ENCODE measurements at places on chromosomes 5 and 9.

- no peak for DNase-seq
Measured at GRCh38 chr5:162886717-162887116, 550.7 kb upstream of the CCNG1 start.

DNA sequence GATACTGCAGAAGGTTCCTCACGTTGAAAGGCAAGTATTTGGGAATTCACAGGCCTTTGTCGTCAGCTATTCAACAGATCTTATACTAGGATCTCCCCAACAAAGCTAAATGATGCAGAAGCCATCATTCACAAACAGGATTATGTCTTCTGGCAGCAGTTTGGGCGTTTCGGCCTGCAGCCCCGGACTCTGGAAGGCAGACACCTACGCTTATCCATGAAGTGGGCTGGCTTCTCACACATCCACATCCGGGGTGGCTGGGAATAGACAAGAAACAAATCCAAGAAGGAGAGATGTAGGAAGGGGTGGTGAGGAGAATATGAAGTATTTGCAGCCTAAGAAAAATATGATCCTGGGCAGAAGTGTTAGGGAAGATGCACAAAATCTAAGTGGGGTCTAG lies 471.9 kb downstream of the AGTPBP1 start:
- DNase-seq, result no peak

DNA sequence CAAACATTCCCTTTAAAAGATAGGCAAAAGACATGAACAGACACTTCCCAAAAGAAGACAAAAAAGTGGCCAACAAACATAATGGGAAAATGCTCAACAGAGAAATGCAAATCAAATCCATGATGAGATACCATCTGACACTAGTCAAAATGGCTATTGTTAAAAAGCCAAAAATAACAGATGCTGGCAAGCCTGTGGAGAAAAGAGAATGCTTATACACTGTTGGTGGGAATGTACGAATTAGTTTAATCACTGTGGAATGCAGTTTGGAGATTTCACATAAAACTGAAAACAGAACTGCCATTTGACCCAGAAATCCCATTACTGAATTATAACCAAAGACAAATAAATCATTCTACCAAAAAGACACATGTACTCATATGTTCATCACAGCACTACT lies 58.3 kb upstream of the WDR41 start:
- no peak for DNase-seq

- DNase-seq, result no peak
Measured at GRCh38 chr9:133436681-133437080, 14.5 kb downstream of the ADAMTS13 start.

DNA sequence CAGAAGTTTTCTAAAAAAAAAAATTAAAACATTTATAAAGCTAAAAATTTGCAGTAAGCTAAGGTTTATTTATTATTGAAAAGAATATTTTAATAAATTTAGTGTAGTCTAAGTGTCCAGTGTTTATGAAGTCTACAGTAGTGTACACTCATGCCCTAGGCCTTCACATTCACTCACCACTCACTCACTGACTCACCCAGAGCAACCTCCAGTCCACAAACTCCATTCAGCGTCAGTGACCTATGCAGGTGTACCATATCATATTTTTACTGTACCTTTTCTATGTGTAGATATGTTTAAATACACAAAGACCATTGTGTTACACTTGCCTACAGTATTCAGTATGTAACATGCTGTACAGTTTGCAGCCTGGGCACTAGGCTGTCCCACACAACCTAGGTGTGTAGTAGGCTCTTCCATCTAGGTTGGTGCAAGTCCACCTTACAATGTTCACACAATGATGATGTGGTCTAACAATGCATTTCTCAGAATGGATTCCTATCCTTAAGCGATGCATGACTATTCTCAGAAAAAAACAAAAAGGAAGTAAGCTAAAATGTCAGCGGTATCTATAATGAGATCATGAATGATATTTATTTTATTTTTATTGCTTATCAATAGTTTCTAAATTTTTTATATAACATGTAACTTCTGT lies 336.7 kb downstream of the AGTPBP1 start:
- no peak for DNase-seq

DNA sequence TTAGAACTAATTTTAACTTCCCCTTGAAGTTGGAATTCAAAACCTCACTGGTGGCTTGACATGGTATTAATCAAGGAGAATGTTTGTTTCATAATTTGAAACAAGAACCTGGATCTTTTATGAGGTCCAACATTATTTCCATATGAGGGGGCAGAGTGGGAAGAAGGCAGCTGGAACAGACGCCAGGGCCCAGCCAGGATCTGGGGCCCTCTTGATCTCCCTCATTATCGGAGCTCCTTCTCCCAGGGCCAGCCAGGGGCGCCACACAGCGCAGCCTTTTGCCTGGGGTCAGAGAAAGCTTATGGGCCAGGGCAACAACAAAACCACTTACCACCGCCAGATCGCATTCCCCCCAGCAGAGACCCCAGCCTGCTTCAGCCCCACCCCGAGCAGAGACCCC lies 27.1 kb upstream of the NKD2 start:
- no peak for DNase-seq

Measured in activated naive CD4-positive, alpha-beta T cell treated with anti-CD3 and anti-CD28 coated beads, Interleukin-2, amount 50 U/mL, for 72 hours (primary cell).